Glutamatergic neuron (in vitro differentiated cells): ENCODE measurements at places on chromosomes 1 and 21. TPM values are rescaled to one million over a fixed set of nuclear protein-coding genes. Genes with fewer than 3 reads are reported as not detected.

DNA sequence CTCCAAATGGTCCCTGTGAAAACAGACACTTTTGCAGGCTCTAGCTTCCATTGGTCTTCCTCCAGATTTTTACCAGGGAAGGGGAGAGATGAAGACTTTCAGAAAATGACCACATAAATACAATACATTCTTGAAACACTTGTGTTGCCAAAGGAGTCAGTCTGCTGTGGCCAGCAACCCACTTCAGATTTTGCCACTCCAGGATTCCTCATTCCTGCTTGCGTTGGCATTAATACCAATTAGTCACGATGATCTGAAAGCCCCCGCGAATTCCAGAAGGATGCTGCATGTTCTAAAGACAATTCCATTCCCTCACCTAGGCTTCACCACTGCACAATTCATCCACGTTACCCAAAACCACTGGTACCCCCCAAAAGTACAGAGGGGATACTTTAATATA lies 7.9 kb upstream of the BACE2 start:
- DNase-seq, result no peak

GRCh38 chr1:171352554-171352953 lies 38.6 kb downstream of the FMO4 start:
- DNase-seq, result no peak

DNA sequence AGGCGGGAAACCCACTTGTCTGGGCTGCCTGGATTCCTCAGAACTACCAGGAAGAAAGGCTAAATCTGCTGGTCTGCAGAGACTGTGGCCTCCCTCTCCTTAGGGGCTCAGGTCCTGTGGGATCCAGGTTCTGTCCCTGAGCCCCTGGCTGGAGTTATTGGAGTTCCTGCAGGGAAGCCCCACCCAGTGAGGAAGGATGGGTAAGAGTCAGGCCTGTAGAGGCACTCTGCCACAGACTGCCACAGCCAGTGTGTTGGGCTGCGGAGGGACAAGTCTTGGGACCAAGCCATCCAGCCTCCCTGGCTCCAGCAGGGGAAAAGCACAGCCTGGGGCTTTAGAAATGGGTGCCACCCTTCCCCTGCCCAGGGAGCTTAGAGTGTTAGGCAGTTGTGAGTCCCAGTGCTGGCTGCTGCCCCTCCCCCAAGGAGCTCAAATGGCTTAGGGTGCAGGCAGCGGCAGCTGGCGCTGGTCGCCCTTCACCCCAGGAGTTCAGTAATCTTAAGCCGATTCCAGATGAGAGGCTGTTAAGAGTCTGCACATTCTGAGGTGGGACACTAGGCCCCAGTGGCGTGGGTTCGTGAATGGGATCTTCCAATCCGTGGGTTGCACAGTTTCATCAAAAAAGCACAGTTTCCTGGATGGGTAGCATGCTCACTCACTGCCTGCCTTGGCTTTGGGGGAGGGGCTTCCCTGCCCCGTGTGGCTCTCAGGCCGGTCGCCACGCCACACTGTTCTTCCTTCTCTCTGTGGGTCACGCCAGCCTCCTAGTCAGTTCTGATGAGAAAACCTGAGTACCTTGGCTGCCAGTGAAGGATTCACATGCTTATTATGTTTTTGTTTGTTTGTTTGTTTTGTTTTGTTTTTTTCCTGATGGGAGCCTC lies 57.6 kb upstream of the FMO3 start:
- no peak for DNase-seq

DNA sequence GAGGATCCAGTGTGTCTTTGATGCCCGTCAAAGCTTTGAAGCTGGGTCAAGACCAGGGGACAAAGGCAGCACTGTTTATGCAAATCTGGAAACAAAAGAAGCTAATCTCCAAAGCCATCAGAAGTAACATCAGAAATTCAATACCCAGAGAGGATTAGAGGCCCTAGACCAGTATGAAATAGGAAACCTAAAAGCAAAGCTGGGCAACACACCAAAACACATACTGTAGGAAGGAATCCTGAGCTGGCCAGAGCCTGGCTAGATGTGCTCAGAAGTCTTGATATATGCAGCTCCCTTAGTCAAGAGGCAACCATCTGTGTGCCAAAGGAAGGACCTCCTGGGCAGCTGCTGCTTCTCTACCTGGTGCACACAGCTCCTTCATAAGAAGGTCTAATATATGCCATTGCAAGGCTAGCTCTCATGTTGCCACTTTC lies 12.3 kb downstream of the COLGALT2 start:
- DNase-seq, result no peak

GRCh38 chr1:211680752-211681327 lies 5.4 kb upstream of the NEK2 start:
- DNase-seq, result peak; percentile 69

UBE2J2 gene
- 88.1 TPM for total RNA-seq

- no peak for DNase-seq
These were observed 6.7 kb upstream of the PYHIN1 start for GRCh38 chr1:158924677-158925076.

UBL4B gene
- total RNA-seq, result not detected

- DNase-seq, result no peak
These were observed 323.7 kb downstream of the PLPP3 start for GRCh38 chr1:56255516-56256152.

KRTAP10-12 gene
- total RNA-seq, result not detected

DNA sequence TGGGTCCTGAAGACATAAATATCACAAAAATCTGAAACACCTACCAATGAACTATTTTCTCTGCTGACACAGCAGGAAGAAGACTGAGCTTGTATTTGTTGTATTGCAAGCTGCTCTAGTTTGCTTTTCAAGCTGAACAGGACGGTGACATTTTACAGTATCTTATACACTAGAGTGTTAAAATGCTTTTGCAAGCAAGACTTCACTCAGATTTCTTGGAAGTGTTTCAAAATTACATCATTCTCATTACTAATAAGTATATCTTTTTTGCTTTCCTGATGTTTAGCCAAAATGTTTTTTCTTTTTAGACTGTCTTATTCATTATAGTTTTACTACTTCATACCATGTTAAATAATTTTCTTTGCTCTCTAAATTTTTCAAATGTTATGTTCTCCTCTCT lies 427.1 kb upstream of the CXADR start:
- DNase-seq, result no peak

DNA sequence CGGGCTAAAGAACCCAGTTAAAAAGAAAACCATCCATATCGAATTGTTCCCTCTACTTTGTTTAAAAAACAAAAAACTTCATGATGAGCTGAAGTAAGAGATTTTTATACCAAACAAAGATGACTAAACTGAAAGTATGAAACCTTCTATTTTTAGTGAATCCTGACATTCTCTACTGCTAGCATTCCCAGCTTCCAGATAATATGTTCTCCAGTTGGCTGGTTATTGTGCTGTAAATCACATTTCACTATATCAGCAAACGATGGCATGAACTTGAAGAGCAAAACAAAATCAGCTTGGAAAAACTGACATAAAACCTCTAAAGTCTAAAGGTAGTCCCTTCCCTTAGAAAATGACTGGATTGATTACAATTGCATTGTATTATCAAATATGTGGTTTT lies 68.1 kb upstream of the APP start:
- no peak for DNase-seq

MRPS6 gene
- 31.6 TPM for total RNA-seq

- DNase-seq, result peak; percentile 36
These were observed 4.3 kb downstream of the ATP8B2 start for GRCh38 chr1:154329551-154330131.

GRCh38 chr1:116252271-116252670 lies 120.8 kb upstream of the ATP1A1 start:
- DNase-seq, result no peak

FAM177B gene
- total RNA-seq, result not detected
